ENCODE measurements at places on chromosomes 3 and 15.
A peak's percentile ranks its signal among the peaks of the same experiment; 100 is the strongest.

- DNase-seq, result peak; percentile 6
Measured at GRCh38 chr3:41960826-41961750, 815 bp downstream of the ULK4 start.

DNA sequence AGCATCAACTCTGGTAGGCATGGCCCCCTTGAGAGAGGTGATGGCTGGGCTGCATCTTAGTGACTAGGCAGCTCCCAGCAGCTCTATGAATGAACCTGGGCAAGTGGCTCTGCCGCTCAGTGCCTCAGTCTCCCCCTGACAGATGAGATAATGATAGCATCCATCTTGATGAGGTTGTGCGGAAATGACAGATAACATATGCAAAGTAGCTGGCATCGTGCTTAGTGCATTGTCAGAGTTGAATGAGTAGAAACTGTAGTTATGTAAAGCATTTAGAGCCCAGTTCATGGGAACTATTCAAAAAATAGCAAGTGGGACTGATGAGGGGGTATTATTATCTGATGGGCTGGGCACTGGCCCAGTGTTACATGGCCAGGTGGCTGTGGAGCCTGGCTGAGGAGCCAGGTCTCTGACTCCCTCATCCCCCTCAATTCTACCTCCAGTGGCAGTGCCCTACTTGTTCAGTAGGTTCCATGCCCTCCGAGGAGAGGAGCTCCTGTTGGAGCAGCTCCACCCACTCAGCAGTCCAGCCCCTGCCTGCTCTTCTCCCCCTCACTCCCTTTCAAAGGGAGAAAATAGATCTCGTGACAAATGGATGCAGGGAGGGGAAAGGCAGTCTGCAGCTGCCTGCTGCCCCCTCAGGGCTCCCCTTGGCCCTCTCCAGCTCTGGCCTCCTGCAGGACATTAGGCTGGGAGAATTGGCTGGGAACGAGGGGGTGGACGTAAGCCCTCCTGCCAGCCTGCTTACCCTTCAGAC, 6.6 kb downstream of the PRKCD start:
- no peak for DNase-seq

DNA sequence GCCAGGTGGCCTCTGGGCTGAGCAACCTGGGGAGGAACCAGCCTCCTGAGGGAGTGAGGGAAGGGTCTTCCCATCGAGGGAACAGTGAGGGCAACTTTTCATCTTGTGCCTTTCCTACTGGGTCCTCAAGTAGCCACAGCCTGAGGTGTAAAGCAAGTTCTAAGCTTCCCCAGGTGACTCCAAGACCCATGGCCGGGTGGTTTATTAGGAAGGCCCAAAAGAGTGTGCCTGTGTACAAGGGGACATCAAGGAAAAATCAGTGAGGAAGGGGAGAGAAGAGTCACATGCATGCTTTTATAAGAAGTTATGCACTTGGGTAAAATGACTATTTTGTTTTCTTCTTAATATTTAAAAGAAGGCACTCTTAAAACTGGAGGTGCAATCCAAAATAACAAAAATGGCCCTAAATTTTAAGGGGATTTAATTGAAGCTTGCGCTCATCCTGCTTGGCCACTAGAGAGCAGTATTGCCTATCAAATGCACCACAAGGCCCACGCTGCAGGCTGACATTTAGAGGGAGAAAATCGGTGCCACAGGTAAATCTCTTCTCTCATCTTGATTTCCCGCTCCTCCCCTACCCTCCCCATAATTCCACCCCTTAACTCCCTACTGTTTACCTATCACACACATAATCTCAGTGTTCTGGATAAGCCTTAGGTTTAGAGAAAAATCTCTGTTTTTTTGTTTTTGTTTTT, 6.7 kb downstream of the NANOGP8 start:
- DNase-seq, result peak; percentile 68

GRCh38 chr3:37987315-37987697, 3.3 kb upstream of the VILL start:
- DNase-seq, result no peak

GRCh38 chr3:80676866-80677265, 909.1 kb upstream of the ROBO1 start:
- DNase-seq, result no peak
